Activated CD4-positive, alpha-beta T cell treated with anti-CD3 and anti-CD28 coated beads, Interleukin-2, Interleukin-6, amounts not matched to agents 100 ng/mL and 50 ng/mL, durations not matched to agents 16 hours and 8 hours (primary cell): ENCODE measurements at places on chromosomes 4 and X.

GRCh38 chrX:100745806-100746537, 14.1 kb upstream of the SYTL4 start:
- no peak for DNase-seq

DNA sequence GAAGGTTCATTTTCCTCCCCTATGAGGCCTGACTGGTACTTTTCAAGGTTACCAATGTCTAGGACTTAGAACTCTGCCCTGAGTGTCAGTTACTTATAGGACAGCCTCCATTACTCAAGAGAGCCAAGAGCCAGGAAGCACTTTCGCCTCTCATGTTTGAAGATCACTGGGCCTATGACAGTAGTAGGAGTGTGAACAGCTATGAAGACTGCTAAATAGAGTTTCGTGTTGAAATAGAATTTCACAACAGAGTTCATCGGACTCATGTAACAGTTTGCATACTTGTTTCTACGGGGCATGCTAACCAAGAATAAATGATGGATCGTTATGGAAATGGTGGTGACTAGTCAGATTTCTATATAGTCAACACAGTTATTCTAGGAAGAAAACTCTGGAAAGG, 97.8 kb upstream of the GPC4 start:
- no peak for DNase-seq

- DNase-seq, result no peak
These were observed 96.8 kb downstream of the NSUN7 start for GRCh38 chr4:40846532-40846931.

DNA sequence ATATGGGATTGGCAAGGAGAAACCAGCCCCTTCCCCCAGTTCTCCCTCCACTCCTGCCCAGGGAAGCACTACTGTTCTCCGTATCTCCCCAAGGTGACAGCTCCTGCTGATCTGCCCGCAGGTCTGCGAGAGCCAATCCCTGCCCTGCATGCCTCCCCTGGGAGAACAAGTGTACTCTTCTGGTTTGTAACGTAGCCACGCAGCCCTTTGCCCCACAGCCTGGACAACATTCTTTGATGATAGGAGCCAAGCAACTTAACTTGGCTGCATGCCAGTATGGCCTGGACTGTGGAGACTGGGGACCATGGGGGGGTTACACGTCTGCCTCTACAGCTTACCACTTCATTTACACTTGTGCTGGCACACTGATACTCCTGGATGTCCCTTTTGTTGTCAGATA, 2.0 kb downstream of the STBD1 start:
- DNase-seq, result no peak
